ENCODE measurements at places on chromosomes 5 and 9.

DNA sequence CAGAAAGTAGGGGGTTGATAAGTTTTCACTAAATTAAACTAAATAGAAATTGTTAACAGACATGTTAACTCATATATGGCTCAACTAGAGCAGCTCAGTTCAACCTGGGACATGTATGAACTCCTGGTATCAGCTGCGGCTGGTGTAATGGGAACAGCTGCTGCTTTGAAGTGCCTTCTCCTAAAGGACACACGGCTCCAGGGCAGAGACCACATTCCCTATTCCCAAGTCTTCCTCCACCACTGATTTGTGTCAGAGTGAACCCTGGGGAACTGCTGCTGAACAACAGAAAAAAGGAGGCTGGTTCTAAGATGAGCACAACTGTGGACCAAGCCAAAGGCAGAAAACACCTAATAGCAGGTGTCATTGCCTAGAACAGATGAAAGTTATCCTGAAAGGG, 71.1 kb downstream of the MAPKAP1 start:
- DNase-seq: no peak

- DNase-seq: no peak
Measured at GRCh38 chr5:168464641-168465040, 21.6 kb upstream of the RARS1 start.

- DNase-seq: no peak
Measured at GRCh38 chr9:91567642-91568274, 144.1 kb upstream of the NFIL3 start.

DNA sequence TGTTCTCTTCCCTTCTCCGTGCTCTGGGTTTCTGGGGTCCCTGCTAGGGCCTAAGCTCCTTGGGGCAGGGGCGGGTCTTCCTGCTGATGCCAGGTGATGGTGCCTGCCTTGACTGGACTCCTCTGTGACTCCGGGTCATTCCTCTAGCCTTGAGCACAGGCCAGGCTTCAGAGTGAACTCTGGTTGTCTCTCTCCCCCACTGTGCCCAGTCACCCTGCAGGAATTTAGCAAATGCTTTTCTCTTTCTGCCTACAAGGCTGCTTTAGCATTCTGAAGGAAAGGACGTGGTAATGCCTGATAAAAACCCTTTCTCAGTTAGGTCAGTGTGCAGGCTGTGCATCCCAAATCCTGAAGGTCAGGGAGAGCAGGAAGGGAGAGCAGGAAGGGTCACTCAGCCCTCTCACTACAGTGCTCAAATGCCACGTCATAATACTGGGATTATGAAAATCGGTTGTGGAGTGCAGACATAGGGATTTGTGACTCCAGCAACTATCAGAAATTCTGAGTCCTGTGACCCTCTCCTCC, 2.7 kb downstream of the CXCL14 start:
- no peak for DNase-seq

GRCh38 chr9:108150736-108151586, 661.4 kb upstream of the KLF4 start:
- DNase-seq: no peak

- no peak for DNase-seq
Measured at GRCh38 chr9:97132865-97133264, 93.9 kb upstream of the CTSV start.

DNA sequence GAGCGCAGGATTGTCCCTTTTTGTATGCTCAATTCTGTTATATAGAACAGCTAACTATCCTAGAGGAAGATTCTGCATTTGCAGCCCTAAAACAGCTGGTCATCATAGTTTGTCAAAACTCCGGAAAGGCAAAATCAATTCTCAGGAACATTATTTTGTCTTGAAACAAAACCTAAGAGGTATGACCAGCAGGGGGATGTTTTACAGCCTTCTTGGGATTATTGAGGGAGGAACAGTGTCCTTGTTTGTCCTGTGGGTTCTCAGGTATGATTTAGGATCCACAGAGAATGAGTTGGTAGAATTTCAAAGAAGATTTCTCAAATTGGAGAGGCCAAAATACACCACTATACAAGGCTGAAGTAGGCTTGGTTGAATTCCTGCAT, 136.4 kb downstream of the ZSWIM6 start:
- no peak for DNase-seq

GRCh38 chr9:83280268-83280667, 217.3 kb upstream of the RASEF start:
- no peak for DNase-seq

GRCh38 chr5:154858972-154859871, 795 bp downstream of the CNOT8 start:
- peak; percentile 39 for DNase-seq

GRCh38 chr5:143217065-143217803, 186.3 kb downstream of the NR3C1 start:
- DNase-seq: no peak

- DNase-seq: no peak
Measured at GRCh38 chr9:109475526-109475925, 22.6 kb downstream of the PTPN3 start.

GRCh38 chr9:37645903-37646506, 4.7 kb upstream of the FRMPD1 start:
- DNase-seq: no peak

DNA sequence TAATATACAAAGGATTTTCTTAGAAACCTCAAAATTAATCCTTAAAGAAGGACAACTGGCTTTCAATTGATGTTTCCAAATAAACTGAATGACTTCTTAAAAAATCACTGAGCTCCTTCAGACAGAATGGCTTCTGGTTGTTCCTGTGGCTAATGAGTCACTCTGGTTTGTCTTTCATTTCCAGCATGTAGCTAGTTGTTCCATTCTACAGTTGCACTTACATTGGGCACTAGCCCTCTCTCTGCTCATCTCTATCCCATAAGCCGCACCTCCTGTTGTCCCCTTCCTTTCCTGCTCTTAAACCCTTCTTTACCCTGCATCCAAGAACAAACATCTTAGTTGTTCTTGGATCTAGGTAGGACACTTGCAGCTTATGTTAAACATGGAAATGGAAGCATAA, 235.3 kb upstream of the HAPLN1 start:
- DNase-seq: no peak

- peak; percentile 71 for DNase-seq
Measured at GRCh38 chr9:126514037-126514821, 99.5 kb upstream of the LMX1B start.

- DNase-seq: no peak
Measured at GRCh38 chr9:3511551-3511950, 14.2 kb downstream of the RFX3 start.

DNA sequence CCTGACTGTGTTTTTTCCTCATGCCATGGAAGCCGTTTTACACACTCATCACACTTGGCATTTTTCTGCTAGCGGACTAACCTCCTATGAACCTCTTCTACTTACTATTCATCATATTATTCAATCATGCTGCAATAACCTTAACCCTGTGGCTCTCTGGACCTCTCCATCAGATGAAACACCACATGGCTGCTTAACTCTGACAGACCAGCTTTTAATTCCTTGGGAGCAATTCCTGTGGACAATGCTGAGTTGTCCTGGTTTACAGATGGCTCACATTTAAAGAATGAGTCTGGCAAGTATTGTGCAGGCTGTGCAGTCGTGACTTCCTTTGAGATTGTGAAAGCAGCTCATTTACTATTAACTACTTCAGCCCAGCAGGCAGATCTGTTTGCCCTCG, 9.0 kb downstream of the OR1J1 start:
- DNase-seq: no peak

DNA sequence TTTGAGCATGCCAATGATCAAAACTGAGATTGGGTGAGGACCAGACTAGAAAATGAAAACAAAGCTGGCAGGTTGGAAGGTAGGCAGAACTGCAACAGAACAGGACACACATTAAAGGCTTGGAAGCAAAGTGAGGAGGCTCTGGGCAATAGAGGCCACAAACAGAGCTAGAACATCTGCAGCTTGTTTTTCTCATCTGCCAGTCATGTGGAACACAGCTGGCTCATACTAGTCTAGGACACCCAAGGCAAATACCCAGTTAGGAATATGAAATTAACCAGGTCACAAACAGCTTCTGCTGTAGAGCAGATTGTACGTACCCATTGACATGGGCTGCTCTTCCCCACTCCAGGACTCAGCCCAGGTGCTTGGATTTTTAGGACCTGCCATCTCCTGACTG, 61.7 kb downstream of the SPEF2 start:
- DNase-seq: no peak

- DNase-seq: no peak
Measured at GRCh38 chr5:92102313-92102712, 719.2 kb upstream of the ARRDC3 start.

- no peak for DNase-seq
Measured at GRCh38 chr9:109789556-109789955, 9.6 kb downstream of the PALM2AKAP2 start.

GRCh38 chr5:67033880-67034651, 162.5 kb downstream of the CD180 start:
- DNase-seq: no peak

- no peak for DNase-seq
Measured at GRCh38 chr5:78593465-78593864, 55.1 kb downstream of the LHFPL2 start.

GRCh38 chr9:110156902-110157301, 51.1 kb downstream of the C9orf152 start:
- no peak for DNase-seq

- no peak for DNase-seq
Measured at GRCh38 chr5:179422213-179422855, 77.1 kb upstream of the ADAMTS2 start.

GRCh38 chr5:136039202-136039601, 10.4 kb downstream of the TGFBI start:
- no peak for DNase-seq

DNA sequence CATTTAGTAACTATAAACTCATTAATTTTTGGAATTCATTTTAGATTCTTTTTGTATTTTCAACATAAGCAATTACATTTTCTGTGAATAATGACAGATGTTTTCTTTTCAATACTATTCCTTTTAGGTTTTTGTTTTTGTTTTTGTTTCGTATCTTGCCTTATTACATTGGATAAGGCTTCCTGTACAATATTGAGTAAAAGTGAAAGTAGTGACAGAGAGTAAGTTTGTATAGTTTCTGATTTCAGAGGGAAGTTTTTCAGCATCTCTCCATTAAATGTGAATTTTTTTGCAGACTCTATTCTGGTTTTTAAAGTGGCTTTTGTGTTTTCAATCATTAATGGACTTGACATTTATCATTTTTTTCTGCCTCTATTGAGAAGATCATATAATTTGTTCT, 12.8 kb upstream of the CAMK4 start:
- DNase-seq: no peak

DNA sequence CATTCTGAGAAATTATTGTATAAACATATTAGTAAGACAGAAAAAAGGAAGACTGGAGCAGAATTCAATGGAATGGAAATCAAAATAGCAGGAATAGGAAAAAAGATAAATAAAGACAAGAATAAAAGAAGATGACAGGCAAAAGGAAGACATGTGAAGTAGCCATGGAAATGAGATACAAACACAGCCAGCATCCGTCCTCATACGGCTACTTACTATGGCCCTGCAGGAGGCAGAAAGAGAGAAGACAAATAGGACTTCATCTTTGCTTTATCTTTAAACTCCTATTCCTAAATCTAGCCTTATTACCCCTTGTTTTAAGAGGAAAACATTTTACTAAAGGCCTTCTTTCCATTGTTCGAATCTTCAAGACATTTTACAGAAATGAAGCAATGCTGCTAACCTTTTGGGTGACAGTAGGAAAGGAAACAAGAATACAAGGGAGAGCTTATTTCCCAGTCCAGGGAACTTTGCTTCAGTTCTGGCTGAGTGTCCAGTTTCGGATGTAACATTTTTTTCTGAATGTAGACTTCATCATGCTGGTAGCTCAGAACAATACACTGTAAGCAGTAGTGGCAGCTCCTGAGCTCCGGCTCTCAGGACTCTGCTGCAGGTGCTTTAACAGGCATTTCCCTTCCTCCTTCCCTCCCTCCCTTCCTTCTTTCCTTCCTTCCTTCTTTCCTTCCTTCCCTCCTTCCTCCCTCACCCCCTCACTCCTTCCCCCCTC, 106.4 kb upstream of the SLC12A2 start:
- no peak for DNase-seq

DNA sequence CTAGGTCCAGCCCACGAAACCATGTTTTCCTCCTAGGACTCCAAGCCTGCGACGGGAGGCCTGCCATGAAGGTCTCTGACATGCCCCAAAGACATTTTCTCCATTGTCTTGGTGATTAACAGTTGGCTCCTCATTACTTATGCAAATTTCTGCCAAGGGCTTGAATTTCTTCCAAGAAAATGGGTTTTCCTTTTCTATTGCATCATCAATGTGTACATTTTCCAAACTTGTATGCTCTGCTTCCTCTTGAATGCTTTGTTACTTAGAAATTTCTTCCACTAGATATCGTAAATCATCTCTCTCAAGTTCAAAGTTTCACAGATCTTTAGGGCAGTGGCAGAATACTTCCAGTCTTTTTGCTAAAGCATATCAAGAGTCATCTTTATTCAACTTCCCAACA, 1792.7 kb upstream of the CDH9 start:
- DNase-seq: no peak

DNA sequence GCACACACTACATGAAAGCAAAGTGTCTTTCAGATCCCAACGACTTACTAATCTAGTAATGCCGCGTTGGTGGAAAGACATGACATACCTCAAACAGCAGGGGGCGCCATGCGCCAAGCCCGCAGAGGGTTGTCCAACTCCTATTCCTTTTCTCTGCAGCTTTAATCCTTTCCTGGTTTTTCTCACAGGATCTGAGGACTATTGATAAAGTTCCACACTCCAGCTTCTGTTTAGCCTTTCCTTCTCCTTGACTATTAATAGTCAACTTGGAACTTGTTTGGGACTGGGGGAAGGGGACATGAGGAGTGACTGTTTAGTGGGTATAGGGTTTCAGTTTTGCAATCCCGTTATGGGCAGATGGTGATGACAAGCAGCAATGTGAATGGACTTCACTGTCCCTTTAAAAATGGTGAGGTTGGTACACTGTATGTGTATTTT, 62.9 kb downstream of the OTULIN start:
- DNase-seq: peak; percentile 46

DNA sequence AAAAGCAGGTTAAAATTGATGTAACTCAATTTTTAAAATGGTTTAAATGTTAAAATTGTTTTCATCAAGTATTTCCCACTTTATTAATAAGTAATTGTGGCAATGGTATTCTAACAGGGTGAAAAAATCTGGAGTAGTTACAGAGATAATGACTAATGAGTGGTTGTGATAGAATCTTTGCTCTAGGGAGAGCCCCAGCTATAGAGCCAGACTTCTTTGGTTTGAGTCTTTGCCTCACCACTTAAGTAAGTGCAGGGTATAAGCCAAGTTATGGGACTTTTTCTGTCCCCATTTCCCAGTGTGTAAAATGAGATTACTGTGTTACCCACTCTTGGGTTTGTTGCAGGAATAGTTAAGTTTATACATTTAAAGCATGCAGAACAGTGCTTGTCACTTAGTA, 158.1 kb downstream of the FER start:
- DNase-seq: no peak

- DNase-seq: no peak
Measured at GRCh38 chr5:82151204-82151603, 127.0 kb downstream of the RPS23 start.

- no peak for DNase-seq
Measured at GRCh38 chr5:138737494-138738265, 15.5 kb upstream of the CTNNA1 start.

GRCh38 chr9:95261890-95262289, 55.6 kb downstream of the FANCC start:
- no peak for DNase-seq

GRCh38 chr5:38697013-38697412, 140.6 kb upstream of the LIFR start:
- DNase-seq: no peak
